Spinal cord (tissue), 10 donors: ENCODE measurements at places on chromosomes 1 and 21. TPM values are rescaled to one million over a fixed set of nuclear protein-coding genes. Genes with fewer than 3 reads are reported as not detected.

- no peak for DNase-seq
These were observed 148.4 kb downstream of the COP1 start for GRCh38 chr1:176058686-176059085.

The FAM72C gene
- total RNA-seq: 1.2 TPM

The ADGRL4 gene
- total RNA-seq: 11.8 TPM

DNA sequence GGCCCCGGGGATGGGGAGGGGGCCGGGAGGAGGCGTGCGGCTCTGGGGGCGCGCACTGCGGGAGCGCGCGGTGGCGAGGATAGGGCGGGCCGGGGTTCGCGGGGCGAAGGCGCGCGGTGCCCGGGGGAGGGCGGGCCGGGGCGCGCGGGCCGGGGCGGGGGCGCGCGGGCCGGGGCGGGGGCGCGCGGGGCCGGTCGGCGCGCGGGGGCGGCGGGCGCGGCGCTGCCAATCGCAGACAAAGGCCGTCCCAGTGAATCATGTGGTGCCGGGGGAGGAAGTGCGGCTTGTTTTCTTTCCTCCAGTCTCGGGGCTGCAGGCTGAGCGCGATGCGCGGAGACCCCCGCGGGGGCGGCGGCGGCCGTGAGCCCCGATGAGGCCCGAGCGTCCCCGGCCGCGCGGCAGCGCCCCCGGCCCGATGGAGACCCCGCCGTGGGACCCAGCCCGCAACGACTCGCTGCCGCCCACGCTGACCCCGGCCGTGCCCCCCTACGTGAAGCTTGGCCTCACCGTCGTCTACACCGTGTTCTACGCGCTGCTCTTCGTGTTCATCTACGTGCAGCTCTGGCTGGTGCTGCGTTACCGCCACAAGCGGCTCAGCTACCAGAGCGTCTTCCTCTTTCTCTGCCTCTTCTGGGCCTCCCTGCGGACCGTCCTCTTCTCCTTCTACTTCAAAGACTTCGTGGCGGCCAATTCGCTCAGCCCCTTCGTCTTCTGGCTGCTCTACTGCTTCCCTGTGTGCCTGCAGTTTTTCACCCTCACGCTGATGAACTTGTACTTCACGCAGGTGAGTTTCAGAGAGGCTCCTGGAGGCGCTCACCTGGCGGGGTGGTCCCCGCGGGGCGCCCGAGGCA, at the start of gene GPR137B:
Gene GPR137B, plus strand, starts transcription at position 287 of the 851 bp plus-strand sequence. Its CDS starts 84 bp downstream, at position 371.
- peak; percentile 24 for DNase-seq

The TRIM58 gene
- total RNA-seq: 4.7 TPM

DNA sequence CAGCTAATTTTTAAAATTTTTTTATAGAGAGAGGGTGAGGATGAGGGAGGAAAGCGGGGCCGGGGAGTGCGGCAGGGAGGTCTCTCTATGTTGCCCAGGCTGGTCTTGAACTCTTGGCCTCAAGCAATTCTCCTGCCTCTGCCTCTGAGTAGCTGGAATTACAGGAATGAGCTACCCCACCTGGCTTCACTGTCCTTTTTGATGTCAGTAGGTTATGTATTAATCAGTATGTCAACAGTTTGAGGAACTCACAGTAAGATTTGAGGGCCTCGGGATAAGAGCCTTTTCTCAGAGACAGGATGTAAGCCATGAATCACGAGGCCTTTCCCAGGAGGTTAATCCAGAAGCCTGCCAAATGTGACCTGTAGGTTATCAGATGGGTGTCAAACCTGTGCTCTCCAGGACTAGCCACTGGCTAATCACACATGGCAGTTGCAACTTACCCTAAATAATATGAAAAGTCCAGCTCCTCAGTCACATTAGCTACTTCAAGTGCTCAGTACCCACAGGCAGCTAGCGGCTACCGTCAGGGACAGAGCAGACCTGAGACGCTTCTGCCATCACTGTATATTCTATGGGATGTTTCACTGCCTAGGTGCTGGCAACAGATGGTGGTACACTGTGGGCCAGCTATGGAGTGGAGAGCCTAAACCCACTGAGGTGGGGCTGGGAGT, 33.1 kb downstream of the TRIM67 start:
- DNase-seq: no peak

The DCDC2B gene
- 0.28 TPM for total RNA-seq

- DNase-seq: no peak
These were observed 993 bp upstream of the PROK1 start for GRCh38 chr1:110449661-110450651.

The PLA2G4A gene
- total RNA-seq: 12.8 TPM

- DNase-seq: peak; percentile 99
These were observed at the start of gene STMN1 for GRCh38 chr1:25905680-25906643. Gene STMN1 (minus strand): TSS chr1:25906419. CDS start chr1:25904676, 1,743 bp downstream.

The IRF6 gene
- 2.8 TPM for total RNA-seq

GRCh38 chr1:234878288-234878687, 250.3 kb downstream of the TOMM20 start:
- no peak for DNase-seq

DNA sequence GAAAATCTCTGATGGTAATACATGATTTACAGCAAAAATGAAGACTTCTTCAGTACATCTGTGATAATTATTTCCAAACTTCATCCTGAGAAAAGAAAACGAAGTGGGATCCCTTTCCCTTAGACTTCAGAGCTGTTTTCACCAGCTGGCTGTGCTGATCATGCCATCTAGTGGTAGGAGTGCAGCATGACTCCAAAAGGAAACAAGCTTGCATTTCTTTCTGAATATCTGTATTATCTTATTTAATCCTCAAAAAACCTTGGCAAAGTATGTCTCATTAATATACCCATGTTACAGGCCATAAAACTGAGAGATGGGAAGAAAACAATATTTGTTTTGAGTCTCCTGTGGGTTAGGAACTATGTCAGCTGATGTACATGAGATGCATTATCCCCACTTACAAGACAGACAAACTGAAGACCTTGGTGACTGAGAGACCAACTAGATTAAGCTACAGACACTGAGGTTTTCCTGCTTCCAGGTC, 9.8 kb upstream of the GJA8 start:
- DNase-seq: peak; percentile 42

DNA sequence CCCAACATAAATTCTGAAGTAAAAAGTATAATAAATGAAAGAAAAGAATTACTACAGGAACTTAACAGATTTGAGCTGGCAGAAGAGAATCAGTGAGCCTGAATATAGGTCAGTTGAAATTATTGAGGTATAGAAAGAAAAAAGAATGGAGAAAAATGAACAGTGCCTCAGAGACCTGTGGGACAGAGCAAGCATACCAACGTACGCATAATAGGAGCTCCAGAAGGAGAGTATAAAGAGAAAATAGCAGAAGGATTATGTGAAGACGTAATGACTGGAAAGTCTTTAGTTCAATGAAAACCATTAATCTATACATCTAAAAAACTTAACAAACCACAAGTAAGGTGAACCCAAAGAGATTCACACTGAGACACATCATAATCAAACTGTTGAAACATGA, 261.8 kb downstream of the DYRK1A start:
- no peak for DNase-seq

DNA sequence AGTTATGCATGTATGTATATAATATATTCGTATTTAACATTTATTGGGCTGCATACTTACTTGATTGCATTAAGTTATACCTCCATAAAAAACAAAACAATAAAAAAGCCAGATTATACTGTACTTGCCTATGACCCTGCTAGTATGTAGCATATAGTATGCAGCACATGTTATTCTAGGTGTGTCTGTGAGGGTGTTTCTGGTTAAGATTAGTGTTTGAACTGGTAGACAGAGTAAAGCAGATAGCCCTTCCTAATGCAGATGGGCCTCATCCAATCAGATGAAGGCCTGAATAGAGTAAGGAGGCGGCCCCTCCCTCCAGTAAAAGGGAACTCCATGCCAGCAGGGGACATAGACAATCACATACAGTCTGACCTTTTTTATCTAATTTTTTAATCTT, 323.3 kb upstream of the USP24 start:
- DNase-seq: no peak

DNA sequence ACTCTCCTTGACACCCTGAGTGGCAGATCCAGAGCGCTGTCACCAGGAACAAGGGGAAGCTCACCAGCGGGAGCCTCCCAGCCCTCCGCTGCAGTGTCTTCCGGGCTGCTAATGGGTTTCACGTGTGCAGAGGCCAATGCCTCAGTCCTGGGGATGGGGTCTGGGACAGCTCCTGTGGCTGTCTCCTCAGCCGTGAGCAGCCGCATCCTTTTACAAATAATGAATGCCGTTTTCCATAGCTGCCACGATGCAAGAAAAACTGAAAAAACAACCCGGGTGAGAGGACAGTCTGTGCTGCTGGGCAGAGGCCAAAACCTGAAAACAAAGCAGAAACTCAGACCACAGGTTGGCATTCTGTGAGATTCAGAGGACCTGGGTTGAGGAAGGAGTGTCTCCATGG, 212.2 kb upstream of the RAB4A start:
- no peak for DNase-seq

GRCh38 chr1:206633708-206634121, 1.6 kb upstream of the DYRK3 start:
- no peak for DNase-seq

DNA sequence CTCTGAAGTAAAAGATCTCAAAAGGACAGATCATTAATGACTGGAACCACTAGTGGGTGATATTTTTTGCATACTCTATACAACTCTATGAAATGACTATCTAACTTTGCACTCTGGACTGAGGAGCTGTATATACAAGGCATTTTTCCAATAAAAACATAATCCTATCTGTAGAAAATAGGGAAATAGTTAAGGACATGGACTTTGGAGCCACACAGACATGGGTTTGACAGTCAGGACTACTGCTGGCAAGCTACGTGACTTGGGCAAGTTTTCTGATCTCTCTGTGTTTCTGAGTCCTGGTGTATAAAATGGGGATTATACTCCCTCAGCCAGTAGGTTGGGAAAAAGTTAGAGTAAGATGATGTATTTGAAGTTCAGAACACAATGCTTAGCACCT, 20.9 kb upstream of the HSD3B2 start:
- no peak for DNase-seq

- DNase-seq: no peak
These were observed 71.1 kb downstream of the NIBAN1 start for GRCh38 chr1:184903111-184903692.

DNA sequence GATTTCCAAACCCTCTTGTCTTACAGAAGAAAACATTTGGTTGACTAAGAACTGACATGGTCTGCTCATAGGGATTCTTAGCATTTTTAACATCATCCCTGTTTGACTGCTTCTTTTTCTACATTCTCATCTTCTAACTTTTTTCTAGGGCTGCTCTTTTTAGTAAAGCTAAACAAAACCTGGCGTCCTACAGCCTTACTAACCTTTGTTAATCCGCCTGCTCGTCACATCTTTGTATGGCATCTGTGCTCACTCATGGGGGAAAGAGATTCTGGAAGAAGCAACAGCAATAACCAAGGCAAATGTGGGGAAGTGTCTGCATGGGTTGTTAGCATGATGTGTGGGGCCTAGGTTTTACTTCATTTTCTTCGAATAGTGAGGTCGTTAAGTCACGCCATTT, 92.0 kb downstream of the KIF1B start:
- DNase-seq: no peak

DNA sequence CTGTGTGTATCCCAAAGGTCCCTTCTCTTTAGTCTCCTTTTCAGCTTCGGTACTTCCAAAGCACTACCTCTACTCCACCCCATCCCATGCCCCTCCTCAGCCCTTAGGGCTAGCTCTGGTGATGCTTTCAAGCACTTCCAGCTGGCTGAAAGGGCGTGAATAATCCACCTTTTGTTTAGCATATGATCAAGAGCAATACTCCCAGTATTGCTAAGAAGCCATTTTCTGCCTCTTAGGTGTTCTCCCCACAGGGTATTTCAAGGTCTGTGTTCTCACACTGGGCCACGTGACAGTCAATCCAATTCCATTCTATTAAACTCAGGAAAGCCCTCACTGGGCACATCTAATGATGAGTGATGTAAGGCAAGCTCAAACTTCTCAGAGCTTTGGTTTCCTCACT, 298.5 kb upstream of the PROX1 start:
- peak; percentile 8 for DNase-seq

GRCh38 chr21:42432695-42433094, 29.0 kb downstream of the UBASH3A start:
- DNase-seq: no peak

The PCBP3 gene
- 14.3 TPM for total RNA-seq

GRCh38 chr1:35835398-35835797, 27.6 kb downstream of the AGO4 start:
- DNase-seq: no peak

DNA sequence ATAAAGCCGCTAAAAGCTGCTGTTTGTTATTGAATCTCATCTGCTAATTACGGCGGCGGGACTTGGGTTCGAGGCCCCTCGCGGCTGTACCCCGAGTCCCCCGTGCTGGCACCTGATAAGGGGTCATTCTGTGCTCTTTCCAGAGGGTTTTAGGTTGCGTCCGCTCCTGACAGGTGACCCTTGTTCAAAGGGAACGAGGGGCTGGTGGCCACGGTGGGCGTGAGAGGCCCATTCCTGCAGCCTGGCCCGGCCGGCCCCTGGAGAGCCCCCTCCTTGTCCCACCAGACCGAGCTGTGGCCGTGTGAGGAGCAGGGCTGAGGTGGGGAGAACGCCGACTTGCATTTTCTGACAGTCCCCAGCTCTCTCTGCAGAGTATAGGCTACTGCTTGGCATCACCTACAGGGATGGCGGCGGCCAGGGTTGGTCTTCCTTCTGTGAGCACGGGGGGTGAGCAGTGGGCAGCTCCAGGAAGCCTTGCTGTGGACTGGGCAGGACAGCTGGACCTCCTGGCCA, 12.2 kb downstream of the PRDM16 start:
- DNase-seq: no peak

GRCh38 chr1:199837321-199837720, 190.2 kb upstream of the NR5A2 start:
- no peak for DNase-seq

DNA sequence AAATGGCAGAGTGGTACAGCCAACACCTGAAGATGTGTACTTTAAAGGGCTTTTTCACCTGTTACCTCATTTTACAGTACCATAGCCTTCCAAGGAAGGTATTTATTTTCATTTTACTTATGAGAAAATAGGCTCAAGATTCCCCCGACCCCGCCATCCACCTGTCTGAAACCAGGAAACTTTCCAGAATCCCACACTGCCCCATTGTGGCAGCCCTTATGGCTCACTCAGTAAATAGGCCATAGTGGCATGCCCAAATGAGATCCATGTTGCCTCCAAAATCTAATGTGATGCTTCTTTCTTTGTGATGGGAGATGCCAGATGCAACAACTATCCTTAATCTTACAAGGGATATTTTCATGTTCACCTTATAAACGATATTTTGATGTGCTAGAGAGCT, 97.8 kb downstream of the EBNA1BP2 start:
- no peak for DNase-seq

The LRRC7 gene
- total RNA-seq: 19.5 TPM

The NBPF10 gene
- 2.4 TPM for total RNA-seq

GRCh38 chr1:156781585-156782186, 14.4 kb downstream of the PRCC start:
- no peak for DNase-seq
